Aorta (tissue), 5 donors: ENCODE measurements at places on chromosomes 1 and 21. TPM values are rescaled to one million over a fixed set of nuclear protein-coding genes. Genes with fewer than 3 reads are reported as not detected.

The HPDL gene
- 0.36 TPM for total RNA-seq

The S100A7A gene
- not detected for total RNA-seq

DNA sequence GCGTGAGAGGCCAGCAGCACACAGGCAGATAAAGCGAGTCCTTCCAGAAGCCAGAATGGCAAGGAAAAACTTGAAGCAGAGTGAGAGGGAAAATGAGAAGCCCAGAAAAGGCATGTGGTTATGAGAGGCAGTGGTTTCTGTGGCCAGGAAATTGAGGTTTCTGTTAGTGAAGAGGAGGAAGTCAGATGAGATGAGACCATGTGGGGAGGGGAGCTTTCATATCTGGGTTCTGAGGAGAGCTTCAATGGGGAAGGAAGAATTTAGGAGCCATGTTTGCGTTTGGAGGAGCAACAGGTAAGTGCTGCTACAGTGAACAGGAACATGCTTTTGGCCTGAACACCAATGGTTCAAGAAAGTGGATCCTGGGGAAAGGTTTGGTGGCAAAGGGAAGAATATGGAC, 6.1 kb upstream of the CD1A start:
- no peak overlapping the region for H3K4me3 ChIP-seq
- H3K36me3 ChIP-seq: no peaks in the 10 kb centered on the region
- no peaks in the 10 kb centered on the region for H3K4me1 ChIP-seq
- no peak overlapping the region for H3K27ac ChIP-seq

The TTLL7 gene
- 107 TPM for total RNA-seq

The TINAGL1 gene
- total RNA-seq: 317 TPM

DNA sequence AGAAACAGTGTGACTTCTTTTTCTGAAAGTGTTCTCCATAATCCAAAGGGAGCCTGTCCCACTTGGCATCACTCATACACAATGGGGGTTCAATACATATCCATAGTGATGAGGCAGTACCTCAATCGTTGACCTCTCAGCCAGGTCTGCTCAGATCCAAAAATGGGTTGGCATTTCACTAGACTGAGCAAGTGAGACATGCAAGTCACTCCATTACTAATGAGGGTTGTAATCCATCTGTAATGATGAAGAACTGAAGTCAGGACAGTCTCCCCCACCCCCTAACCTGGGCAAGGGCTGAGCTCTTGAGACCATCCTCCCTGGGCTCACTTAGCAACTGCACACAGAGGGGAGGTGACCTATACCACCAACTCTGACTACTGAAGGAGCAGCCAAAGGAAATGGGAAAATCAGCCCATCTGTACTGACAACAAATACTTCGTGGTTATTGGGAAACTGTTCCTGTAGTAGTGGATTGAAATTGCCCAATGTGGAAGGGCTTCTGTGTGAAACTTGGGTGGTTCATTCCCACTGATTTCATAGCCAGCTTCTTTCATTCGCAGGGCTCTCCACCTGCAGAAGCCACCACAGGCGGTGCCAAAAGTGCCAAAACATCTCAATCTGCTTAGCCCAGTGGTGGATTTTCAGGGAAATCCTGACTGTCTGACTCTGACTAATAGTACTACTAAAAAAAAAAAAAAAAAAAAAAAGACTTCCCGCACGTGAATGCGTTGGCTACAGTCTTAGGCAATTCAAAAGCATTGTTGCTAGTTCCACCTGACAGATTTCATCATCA, 5.0 kb downstream of the NGF start:
- H3K27ac ChIP-seq: peak overlapping the region; percentile 80
- H3K27me3 ChIP-seq: no peaks in the 10 kb centered on the region
- H3K4me1 ChIP-seq: peaks cover 10% of the 10 kb centered on the region
- DNase-seq: peak; percentile 80
- H3K36me3 ChIP-seq: no peaks in the 10 kb centered on the region

DNA sequence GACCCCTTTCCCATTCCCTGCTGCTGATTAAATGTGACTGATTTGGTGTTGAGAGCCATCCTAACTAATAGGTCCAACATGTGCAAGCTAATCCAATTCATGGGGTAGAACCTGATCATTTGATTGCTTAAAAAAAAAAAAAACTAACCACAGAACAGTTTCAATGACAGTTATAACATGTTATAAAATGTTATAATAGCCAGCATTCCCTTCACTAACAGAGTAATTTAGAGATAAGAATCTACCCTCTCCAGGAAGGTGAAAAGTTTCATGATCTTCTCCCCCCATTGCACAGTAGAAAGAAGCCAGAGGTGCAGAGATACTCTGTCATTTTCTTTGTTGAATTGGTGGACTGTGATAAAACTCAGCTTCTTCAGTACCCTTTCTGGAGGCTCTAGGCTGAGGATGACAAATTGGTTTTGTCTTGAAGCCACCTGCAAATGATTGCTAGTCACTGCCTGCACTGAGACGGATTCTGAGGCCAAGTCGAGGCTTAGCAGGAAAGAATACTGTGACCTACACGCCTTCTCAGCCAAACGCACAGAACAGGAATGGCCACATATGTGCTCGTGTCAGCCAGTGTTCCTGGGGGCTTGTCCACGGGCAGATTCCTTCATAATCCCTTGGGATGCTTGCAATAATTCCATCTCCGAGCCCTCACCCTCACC, 215.7 kb upstream of the IRF2BP2 start:
- H3K4me1 ChIP-seq: no peaks in the 10 kb centered on the region
- no peak overlapping the region for H3K27ac ChIP-seq
- no peak overlapping the region for H3K4me3 ChIP-seq
- no peaks in the 10 kb centered on the region for H3K27me3 ChIP-seq
- DNase-seq: no peak

- no peaks in the 10 kb centered on the region for H3K4me1 ChIP-seq
- DNase-seq: no peak
- H3K36me3 ChIP-seq: no peaks in the 10 kb centered on the region
- no peak overlapping the region for H3K4me3 ChIP-seq
- no peak overlapping the region for H3K27ac ChIP-seq
These were observed 6.8 kb downstream of the USH2A start for GRCh38 chr1:216416488-216416887.

GRCh38 chr1:197222780-197223179, 45.3 kb upstream of the CRB1 start:
- H3K27me3 ChIP-seq: no peaks in the 10 kb centered on the region
- H3K27ac ChIP-seq: no peak overlapping the region
- H3K4me1 ChIP-seq: no peaks in the 10 kb centered on the region
- no peaks in the 10 kb centered on the region for H3K36me3 ChIP-seq
- H3K4me3 ChIP-seq: no peak overlapping the region

The SPRR2G gene
- not detected for total RNA-seq

- H3K4me3 ChIP-seq: no peak overlapping the region
- no peaks in the 10 kb centered on the region for H3K27me3 ChIP-seq
- H3K4me1 ChIP-seq: no peaks in the 10 kb centered on the region
- H3K36me3 ChIP-seq: no peaks in the 10 kb centered on the region
- H3K27ac ChIP-seq: no peak overlapping the region
These were observed 216.0 kb downstream of the SLC35F3 start for GRCh38 chr1:234120327-234120944.

DNA sequence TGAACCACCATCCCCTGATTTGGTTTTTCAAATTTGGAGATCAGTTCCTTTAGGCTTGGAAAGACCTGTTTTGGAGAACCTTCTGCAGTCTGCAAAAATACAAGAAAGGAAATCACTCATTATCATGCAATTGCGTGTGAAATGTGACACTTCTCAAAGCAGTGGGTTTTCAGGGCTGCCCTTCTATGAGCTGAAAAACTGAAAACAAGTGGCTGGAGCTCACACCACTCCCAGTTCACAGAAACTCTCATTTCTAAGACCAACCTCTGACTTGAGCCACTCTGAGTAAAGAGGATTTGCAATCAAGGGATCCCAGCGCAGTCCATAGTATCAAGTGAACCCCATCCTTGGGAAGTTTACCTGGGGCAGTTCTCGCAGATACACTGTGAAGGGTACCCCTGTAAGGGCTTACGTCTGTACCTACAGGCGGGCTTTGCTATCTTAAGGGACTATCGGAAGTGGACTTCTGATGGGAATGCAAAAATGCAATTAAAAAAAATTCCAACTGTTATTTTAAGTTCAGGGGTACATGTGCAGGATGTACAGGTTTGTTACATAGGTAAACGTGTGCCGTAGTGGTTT, 12.8 kb downstream of the SH2D1B start:
- no peaks in the 10 kb centered on the region for H3K4me1 ChIP-seq
- no peak overlapping the region for H3K4me3 ChIP-seq
- no peak overlapping the region for H3K27ac ChIP-seq
- no peaks in the 10 kb centered on the region for H3K27me3 ChIP-seq
- no peak for DNase-seq

DNA sequence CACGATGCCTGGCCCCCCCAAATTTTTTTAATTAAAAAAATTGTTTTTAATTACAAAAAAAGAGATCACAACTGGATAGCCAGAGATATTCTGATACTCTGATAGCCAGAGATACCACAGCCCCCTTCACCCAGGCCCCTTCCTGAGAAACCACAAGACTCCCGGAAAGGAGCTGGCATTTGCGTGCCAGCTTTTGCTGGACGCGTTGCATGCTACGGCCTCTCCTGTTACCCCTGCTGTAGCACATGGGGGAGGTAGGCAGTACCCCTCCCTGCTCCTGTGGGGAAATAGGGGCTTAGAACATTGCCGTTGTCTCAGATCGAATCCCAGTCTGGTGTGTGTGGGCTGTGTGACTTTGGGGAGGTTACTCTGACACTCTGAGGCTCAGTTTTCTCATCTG, 22.7 kb downstream of the MFAP2 start:
- no peak for DNase-seq
- no peaks in the 10 kb centered on the region for H3K27me3 ChIP-seq
- no peaks in the 10 kb centered on the region for H3K36me3 ChIP-seq

The CGN gene
- total RNA-seq: 1.7 TPM

DNA sequence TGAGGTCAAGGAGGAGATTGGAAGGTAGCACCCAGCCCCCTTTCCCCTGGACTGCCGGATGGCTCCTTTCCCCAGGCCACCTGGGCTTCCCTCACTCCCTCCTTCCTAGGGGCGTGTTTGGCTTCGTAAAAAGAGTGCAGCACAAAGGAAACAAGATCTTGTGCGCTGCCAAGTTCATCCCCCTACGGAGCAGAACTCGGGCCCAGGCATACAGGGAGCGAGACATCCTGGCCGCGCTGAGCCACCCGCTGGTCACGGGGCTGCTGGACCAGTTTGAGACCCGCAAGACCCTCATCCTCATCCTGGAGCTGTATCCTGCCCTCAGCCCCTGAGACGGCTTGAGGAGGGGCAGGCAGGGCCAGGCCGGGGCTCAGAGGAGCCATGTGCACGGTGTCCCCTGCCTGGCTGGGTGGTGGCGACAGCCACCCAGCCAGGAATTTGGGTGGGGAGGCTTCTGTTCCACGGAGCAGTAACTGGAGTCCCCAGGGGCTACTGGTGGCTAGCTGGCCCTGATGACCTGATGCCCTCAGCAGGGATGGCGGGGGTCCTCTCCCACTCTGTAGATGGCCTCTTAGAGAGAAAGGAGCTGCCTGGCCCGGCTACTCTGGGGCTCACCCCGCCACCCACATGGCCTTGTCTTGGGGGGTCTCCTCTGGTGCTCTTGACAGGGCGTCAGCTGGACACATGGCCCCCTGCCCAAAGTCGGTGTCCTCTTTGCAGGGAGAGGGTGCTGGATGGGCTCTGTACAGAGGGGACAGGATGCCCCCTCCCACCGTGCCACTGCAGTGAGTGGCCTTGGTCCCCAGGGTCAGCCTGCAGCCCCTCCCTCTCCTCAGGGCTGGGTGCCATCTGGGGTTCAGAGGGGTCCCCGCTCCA, 39.5 kb downstream of the TRIM11 start:
- H3K27ac ChIP-seq: no peak overlapping the region
- peak; percentile 73 for DNase-seq
- H3K4me1 ChIP-seq: no peaks in the 10 kb centered on the region
- H3K36me3 ChIP-seq: no peaks in the 10 kb centered on the region

DNA sequence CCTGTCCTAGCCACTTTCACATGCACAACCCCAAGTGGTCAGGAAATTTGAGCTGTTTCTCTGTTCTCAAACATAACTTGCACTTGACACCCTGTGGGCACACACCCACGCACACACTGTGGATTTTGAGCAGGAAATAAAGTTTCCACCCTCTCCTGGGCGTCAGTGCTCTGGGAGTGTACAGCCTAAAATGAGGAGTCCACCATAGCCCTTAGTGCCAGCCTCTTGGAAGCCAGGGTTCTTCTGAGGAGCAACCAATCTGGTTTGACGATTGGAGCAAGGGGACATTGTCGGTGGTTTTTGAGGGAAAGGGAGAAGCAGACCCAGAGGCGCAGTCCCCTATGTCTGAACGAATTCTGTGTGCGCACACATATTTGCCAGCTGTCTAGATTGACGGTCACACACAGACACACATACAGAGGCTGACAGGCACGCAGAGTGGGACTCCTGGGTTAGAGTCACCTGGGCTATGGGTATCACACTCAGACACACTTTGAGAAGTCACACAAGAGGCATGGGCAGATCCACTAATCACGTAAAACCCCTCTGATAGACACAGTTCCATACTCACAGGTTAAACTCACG, 2.7 kb downstream of the DMBX1 start:
- no peak overlapping the region for H3K4me3 ChIP-seq
- no peaks in the 10 kb centered on the region for H3K4me1 ChIP-seq
- no peak overlapping the region for H3K27ac ChIP-seq
- H3K36me3 ChIP-seq: no peaks in the 10 kb centered on the region

The LENEP gene
- not detected for total RNA-seq

The TLR5 gene
- total RNA-seq: 20.9 TPM

GRCh38 chr1:184583849-184584248, 170.8 kb downstream of the EDEM3 start:
- H3K36me3 ChIP-seq: no peaks in the 10 kb centered on the region
- H3K27me3 ChIP-seq: no peaks in the 10 kb centered on the region
- no peak overlapping the region for H3K4me3 ChIP-seq
